ENCODE measurements at places on chromosomes 7 and 10. TPM values are rescaled to one million over a fixed set of nuclear protein-coding genes. Genes with fewer than 3 reads are reported as not detected.

- DNase-seq, result no peak
These were observed 292.0 kb downstream of the PHTF2 start for GRCh38 chr7:78090616-78091015.

DNA sequence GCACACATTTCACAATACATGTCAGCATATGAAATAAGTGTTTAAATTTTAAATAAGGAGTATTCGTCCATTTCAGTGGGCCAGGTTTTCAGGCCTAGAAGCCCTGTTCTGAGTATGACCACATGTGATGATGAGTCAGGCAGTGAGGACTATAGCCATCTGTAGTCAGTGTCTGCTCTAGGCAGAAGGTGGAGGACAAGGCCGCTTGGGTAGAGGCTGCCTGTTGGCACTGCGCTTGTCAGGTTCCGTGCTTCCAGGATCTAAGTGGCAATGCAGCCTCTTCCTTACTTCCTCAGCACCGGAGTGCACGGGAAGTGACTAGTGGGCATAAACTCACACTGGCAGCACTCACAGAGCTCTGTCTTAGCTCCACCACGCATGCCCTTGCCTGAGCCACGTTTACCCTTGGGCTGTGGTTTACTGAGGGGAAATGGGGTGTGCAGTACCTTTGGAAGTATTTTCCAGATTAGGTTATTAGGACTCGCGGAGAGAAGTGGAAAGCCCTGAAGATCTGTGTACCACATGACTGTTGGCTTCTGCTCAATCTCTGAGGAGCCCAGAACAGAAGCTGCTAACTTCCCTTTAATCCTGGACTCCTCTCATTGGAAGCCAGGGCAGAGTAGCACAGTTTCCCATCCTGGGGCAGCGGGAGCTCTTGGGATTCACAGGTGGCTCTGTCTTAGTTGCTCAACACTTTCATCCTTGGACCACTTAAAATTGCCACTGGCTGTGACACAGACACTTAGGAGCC, 87.5 kb upstream of the GJD4 start:
- no peak for DNase-seq

- no peak for DNase-seq
These were observed 137.0 kb downstream of the CNNM2 start for GRCh38 chr10:103055105-103055504.

Gene GTPBP4
- polyA plus RNA-seq, result 41.4 TPM

Gene OPN1SW
- polyA plus RNA-seq, result 0.18 TPM

Gene RSPH10B
- polyA plus RNA-seq, result 0.52 TPM

Measured in large intestine (tissue), 12 donors.